Dermis blood vessel endothelial cell (primary cell): ENCODE measurements at places on chromosomes 11 and 22.

DNA sequence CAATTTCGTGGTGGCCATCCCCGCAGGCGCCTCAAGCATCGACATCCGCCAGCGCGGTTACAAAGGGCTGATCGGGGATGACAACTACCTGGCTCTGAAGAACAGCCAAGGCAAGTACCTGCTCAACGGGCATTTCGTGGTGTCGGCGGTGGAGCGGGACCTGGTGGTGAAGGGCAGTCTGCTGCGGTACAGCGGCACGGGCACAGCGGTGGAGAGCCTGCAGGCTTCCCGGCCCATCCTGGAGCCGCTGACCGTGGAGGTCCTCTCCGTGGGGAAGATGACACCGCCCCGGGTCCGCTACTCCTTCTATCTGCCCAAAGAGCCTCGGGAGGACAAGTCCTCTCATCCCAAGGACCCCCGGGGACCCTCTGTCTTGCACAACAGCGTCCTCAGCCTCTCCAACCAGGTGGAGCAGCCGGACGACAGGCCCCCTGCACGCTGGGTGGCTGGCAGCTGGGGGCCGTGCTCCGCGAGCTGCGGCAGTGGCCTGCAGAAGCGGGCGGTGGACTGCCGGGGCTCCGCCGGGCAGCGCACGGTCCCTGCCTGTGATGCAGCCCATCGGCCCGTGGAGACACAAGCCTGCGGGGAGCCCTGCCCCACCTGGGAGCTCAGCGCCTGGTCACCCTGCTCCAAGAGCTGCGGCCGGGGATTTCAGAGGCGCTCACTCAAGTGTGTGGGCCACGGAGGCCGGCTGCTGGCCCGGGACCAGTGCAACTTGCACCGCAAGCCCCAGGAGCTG is 24.8 kb downstream of the ADAMTS15 start:
- no peak for DNase-seq

DNA sequence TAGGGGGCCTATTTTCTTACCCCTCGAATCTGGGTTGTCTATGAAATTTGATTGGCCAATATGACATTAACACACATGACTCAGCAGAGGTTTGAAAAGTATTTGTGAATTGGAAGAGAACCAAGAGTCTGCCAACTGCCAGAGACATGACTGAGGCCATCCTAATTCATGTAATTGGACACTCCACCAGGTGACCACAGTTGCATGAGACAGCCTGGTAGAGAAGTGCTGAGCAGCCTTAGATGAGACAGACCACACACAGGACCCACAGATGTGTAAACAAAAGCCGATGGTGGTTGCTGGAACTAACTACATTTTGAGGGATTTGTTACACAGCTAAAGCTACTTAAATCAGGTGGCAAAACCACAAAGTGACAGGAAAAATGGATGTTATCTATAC is 855 bp upstream of the MS4A5 start:
- DNase-seq: no peak

DNA sequence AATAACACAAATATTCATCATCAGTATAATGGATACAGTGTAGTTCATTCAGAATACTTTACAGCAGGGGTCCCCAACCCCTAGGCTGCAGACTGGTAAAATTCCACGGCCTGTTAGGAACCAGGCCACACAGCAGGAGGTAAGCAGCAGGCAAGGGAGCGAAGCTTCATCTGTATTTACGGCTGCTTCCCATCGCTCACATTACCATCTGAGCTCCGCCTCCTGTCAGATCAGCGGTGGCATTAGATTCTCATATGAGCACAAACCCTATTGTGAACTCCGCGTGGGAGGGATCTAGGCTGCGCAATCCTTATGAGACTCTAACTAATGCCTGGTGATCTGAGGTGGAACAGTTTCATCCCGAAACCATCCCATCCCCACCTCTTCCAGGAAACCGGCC is 125.1 kb downstream of the SERGEF start:
- no peak for DNase-seq

GRCh38 chr22:33467080-33467479 is 408.9 kb upstream of the SYN3 start:
- DNase-seq: no peak

DNA sequence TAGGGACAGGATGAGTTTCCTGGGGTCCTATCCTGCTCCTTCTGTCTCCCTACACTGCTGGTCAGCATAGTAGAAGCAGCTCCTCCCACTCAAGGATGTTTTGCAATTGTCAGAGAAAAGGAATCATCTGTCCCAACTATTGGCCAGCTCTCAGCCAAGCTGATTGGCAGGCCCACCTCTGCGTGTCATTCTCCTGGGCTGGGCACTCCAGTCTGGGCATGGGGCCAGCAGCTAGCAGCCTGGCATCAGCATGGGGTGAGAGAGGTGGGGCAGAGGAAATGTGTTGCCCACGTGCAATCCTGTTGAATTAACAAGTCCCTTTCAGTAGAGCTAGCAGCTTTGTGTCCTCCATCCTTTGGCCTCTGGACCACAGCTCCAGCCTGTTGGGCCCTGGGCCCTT is 14.1 kb downstream of the ANKK1 start:
- no peak for DNase-seq
